ENCODE measurements at places on chromosomes 12 and 14.

- DNase-seq = no peak
These were observed 23.1 kb upstream of the RNASE12 start for GRCh38 chr14:20614038-20614840.

- no peak for DNase-seq
These were observed 623.1 kb upstream of the LRFN5 start for GRCh38 chr14:40983604-40984003.

DNA sequence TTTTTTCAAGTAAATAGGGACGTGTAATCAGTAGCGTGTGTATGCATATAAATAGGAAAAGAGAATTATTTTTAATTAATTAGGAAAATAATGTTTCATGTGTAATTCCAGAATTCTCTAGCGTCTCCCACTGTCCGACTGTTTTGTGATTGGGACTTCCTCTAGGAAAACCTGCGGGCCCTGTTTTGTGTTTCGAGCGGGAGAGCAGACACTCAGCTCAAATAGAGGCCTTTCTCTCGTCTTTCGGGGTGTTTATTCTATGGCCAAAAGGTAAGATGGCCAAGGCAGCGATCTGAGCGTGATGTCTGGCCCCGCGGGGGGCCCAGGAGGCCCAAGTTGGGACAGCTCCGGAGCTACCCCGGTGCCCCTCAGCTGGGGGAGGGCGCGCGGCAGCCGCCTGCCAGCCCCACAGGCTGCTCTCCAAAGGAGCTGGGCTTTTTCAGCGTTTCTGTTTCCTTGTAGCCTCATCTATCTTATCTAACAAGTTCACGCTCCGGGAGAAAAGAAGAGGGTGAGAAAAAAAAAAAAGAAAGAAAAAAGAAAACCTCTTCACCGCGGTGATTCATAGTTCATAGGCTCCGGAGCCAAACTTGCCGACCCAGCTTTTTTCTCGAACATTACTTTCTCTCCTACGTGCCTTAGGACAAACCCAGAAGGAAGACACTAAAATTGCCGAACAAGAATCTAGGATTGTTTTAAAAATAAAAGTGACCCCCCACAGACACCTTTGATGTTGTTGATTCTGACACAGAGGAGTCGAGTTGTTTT is 7.5 kb upstream of the FOXG1 start:
- DNase-seq = no peak

DNA sequence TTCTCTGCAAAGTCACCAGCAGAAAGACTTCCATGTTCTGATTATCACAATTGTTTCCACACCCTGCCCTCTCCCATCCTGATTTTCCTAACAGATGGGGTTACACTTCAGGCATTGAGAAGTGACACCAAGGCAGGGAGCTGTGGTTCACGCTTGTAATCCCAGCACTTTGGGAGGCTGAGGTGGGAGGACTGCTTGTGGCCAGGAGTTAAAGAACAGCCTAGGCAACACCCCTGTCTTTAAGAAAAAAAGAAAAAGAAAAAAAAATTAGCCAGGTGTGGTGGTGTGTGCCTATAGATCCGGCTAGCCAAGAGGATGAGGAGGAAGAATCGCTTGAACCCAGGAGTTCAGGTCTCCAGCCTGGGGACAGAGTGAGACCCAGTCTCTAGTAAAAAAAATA is 5.2 kb downstream of the PPP1CC start:
- no peak for DNase-seq

- DNase-seq = peak; percentile 8
These were observed 29.4 kb upstream of the OXA1L start for GRCh38 chr14:22737052-22737451.

DNA sequence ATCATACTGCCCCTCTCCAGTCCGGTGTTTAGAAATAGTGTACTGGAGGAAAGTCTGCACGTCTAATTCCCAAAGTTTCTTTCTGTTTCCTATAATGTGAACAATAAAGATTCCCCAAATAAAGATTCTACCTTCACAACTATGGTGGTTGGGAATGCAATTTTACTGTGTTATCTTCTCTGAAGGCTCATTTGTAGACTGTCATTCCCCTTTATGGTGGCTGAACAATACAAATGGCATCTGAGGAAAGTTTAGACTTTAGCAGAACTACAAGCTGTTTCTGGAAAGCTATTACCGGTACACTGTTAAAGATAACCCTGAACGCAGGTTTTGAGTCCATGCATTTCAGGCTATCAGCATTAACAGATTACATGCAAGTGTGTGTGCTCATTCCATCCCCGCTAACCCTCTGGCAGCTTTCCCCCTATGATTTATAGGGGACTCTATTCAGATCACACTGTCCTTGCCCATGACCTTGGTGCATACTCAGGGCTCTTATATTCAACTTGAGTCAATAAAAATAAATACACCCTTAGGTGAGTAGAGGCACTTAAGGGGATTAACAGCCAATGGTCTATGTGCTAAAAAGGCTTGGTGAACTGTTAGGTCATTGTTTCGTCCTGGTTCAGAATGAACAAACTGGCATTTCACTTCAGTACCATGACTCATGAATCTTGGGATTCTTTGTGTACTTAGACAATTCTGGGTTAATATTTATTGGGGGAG is 60.7 kb upstream of the PYGL start:
- no peak for DNase-seq

DNA sequence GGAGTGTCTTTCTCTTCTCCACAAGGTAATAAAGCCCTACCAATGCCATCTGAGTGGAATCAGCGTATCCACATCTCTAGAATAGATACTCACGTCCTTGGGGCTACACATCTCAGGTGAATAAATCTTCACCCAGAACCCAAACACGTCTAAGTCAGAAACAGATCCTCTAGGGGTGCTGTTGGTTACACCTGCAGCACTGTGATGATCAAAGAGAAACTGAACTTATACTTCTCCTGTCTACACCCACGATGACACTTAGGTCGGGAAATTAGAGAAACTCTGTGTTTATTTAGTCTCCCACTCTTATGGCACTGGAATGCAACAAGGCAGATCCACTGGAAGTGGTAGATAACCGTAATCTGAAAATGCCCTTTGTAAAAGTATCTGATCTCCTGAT is 46.2 kb downstream of the WIF1 start:
- DNase-seq = no peak

DNA sequence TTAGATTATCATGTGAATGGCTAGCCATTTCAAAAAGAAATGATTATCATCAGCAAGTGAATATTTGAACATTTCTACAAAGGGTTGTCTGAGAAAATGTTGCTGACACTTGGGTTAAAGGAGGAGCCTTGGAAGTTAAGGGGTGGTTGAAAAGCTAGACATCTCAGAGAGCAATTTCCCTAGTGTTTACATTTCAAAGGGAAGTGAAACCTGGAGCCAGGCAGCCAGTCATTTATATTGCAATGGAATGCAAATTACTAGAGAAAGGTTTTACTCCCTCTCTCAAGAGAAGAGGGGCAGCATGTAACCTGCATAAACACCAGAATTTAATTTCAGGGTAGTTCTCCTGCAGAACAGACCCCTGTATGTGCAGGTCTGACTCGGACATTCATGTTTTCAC is 279.0 kb downstream of the SLC16A7 start:
- no peak for DNase-seq

GRCh38 chr12:93745286-93745685 is 68.1 kb downstream of the CRADD start:
- DNase-seq = no peak

- peak; percentile 48 for DNase-seq
These were observed 23.4 kb downstream of the MAP1LC3B2 start for GRCh38 chr12:116582610-116583009.

GRCh38 chr14:69979882-69980281 is 100.7 kb downstream of the SMOC1 start:
- no peak for DNase-seq

GRCh38 chr14:75249251-75249957 is 29.2 kb upstream of the FOS start:
- DNase-seq = no peak

- no peak for DNase-seq
These were observed 8.4 kb downstream of the PTHLH start for GRCh38 chr12:27964123-27964522.

- no peak for DNase-seq
These were observed 69.9 kb downstream of the FOXN4 start for GRCh38 chr12:109239179-109239578.

DNA sequence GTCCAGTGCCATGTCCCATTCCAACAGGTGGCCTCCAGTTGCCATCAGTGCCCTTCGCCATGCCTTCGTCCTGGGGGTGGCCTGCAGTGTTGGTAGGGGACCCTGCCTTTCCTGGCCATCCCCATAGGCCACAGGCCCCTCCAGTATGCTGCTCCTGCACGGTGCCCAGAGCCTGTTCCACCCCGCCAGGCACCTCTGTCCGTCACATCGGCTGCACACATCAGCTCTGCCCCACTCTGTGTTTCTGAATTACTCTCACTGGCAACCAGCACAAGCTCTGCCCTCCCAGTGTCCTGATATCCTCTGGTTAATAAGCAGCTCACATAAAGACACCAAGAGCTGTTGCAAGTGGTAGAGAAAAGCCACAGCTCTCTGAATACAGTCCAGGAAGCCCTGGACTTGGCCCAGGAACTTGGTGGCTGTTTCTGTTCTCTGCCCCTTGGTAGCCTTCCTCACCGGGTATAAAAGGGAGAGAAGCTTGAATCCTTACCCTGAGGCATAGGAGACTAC is 31.3 kb upstream of the ATP2A2 start:
- DNase-seq = no peak

DNA sequence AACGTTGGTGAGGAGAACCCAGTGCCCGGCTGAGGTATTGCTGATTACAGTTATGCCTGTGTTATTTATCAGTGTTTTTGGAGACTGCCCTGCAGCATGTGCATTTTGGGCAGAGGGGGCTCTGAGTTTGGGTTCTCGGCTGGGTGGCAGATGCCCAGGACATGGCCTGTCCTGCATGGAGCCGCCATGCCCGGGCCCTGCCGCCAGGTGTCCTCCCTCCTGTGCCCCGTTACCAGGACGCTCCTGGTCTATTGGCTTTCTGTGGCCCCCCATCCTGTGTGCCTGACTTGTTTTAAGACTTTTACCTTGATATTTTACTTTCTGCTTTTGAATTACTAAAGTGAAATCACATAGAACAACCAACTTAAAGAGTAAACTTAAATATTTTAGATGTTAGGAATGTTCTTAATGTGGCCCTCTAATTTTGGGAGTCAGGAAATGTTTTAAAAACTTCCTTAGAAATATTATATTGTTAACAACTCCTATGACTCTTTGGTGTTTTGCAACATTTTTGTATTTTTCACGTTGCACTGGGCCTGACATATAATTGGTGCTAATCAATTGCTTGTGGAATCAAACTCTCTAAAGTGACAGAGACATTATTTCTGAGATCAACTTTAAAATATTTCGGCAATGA is 51.8 kb downstream of the PRIMA1 start:
- DNase-seq = peak; percentile 30

- no peak for DNase-seq
These were observed 54.4 kb downstream of the RASSF9 start for GRCh38 chr12:85781766-85782165.

DNA sequence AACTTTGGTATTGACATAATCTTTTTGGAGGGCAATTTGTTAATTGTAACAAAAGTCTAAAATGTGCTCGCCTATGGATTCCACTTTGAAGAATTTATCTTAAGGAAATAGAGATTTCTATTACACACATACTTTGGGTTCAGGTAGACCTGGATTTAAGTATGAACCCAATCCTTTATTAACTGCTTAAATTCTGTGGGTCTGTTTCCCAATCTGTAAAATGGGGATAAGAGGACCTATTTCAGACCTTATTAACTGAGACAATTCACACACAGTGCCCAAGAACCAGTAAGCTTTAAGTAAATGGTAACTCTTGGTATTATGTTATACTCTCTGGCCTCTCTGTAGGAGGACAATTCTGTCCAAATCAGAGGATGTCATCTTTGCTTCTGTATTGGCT is 822 bp upstream of the EIF2B2 start:
- DNase-seq = no peak

DNA sequence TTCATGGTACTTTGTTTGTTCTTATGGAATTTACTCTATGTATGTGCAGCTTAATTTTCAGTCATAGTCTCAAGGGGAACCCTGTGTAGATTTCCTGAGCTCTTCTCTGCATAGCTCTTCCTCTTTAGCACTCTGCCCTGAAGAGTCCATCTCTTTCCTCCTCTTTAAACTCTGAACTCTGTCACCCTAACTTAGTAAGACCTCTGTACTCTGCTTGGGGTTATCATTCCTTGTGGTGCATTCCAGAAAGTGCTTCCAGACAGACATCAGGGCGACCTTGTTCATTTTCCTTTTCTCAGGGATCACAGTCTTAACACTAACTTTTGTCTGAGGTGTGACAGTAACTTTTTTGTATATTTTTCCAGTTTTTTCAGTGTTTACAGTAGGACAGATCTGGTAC is 179.3 kb downstream of the RAD51B start:
- no peak for DNase-seq

DNA sequence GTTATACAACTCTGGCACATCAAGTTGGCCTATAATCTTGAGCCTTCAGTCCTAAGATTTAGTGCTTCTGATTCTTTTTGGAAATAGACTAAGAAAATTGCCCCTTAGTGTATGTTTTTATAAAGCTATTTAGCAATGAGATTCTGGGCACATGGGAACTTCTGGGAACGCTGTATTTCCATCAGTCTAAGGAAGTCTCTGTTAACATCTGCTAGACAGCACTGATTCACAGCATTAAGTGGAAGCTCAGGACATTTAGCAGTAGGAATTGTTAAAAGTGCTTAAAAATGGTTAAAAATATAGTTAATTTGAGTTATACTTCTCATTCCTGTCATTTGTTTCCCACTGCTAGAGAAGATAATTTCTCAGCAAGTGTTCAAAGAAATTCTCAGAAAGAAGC is 579.1 kb downstream of the SLC16A7 start:
- DNase-seq = no peak
